Fibroblast of skin of back (primary cell): ENCODE measurements at places on chromosomes 1 and 21.

DNA sequence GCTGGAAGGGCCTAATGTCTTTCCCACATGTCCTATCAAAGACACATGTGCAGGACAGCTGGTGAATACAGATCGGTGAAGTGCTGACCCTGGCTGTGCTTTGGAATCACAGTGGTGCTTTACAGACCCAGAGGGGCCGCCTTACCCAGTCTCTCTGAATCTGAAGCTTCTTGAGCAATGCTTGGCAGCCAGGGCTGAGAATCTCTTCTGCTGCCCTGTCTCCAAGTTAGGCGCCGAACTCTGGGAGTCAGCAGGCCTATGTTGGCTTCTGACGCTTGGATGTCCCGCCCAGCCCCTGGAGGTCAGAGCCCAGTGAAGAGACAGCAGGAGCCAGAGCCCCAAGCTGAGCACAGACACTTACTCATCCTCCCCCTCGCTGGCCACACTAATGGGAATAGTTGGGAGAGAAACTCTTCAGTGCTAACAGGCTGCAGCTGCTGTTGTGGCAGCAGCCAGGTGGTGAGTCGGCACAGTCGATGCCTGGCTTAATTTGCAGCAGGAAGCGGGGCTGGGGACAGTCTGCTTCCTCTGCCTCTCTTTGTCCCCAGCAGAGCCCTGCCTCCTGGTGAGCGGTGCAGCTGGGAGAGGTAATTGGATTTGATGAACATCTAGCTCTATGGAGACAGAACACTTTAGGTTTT is 68.1 kb downstream of the URB2 start:
- DNase-seq = peak; percentile 86

- DNase-seq = peak; percentile 87
Measured at GRCh38 chr21:32844653-32845436, 73.3 kb upstream of the PAXBP1 start.

GRCh38 chr1:57550092-57550491 is 126.2 kb upstream of the DAB1 start:
- peak; percentile 2 for DNase-seq

DNA sequence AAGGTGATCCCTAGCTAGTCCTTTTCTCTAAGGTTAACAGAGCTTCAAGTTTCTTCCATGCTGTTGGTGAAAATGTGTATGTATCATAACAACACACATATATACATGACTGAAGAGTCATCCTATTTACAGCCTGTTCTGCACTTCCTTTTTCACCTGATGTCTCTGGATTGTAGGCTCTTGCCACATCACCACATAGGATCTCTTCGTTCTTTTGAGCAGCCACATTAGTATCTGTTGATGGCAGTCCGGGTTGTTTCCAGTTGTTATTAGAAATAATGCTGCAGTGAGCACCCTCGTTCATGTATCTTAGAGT is 19.7 kb downstream of the MRPL37 start:
- no peak for DNase-seq

- DNase-seq = peak; percentile 37
Measured at GRCh38 chr1:67646145-67647035, 38.6 kb upstream of the GADD45A start.

DNA sequence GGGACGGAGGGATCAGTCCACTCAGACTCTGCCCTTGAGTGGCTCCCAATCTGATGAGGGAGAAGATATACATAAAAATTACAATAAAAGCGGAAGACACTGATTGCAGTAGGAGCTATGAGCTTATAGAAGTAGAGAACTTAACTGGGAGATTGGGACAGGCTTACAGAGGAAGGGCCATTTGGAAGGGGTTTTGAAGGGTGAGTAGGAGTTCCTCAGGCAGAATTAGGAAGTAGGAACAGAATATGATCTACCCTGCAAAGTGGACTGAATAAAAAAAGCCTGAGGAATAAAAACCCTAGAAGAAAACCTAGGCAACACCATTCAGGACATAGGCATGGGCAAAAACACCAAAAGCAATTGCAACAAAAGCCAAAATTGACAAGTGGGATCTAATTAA is 9.2 kb upstream of the WASF2 start:
- no peak for DNase-seq

DNA sequence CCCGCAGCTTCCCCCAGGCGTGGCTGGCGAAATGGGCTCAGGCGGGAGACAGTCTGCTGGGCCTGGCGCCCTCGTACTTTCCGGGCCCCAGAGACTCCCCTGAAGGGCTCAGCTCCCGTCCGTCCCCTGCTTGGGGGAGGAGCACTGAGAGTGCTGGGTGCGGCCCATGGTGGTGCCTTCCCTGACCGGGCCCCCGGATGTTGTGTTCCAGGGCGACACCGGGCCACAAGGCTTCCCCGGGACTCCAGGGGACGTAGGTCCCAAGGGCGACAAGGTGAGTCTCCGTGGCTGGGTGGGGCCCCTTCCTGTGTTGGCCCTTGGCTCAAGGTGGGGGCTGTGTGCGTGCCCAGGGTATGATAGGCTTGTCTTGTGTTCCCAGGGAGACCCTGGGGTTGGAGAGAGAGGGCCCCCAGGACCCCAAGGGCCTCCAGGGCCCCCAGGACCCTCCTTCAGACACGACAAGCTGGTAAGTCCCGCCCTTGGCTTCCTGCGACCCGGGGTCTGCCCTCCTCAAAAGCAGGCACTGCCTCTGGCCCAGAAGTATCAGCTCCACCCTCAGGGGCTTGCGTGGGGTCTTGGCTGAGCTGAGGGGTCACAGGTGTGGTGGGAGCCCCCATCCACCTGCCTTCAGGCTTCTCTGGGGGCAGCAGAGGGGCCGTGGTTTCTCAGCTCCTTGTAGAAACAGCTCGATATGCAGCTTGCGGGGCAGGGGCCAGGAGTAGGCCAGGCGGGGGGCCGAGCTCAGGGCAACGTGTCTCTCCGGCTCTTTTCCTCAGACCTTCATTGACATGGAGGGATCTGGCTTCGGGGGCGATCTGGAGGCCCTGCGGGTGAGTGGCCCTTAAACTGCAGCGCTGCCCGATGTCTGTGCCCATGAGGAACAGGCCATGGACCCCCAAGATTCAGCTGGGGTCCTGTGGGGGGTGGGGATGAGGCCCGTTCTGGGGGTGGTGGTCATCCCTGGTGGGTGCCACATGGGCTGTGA is 62.3 kb downstream of the SLC19A1 start:
- no peak for DNase-seq

DNA sequence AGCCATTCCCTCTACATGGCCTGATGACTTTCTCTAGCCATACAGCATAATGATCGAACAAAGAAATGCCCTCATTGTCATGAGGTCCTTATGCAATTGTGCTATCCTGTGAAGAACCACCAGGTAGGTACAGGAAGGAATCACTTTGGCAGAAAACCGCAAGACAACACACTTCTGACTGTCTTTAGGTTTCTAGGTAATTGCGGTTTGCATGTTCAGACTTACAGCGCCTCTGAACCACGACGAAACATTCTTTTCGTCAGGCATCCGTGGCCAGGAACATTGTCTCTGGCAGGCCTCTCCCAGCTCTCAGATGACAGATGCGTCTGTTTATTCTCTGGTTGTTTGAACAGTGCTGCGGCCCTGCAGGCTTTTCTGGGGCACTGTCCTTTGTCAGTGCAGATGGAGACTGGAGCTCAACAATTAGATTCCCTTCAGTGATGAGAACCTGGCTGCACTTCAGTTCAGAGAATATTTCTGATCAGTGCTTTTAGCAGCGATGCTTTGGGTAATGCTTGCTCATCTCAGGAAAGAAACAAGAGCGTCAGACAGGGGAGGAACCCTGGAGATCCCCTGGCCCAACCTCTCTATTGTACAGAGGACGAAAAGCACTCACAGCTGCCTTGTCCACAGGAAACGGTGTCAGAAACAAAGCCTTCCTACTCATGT is 63.4 kb downstream of the B3GALT5 start:
- peak; percentile 20 for DNase-seq

DNA sequence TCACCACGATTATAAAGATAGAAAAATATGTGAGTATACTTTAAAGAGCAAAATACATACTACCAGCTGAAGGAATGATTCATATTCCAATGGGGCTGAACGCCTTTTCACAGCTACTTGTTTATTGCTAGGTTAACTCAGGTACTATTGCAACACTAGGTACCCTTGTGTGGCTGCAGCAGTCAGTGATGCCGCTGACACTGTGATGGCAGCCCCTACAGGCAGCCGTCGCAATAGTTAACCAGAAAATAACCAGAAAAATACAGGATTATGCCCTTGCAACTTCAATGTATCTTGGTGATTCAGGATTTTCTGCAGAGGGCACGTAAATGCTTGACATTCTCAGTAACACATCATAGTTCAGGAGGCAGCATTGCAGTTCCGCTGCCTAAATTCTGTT is 1.6 kb upstream of the MARK1 start:
- no peak for DNase-seq
